ENCODE measurements at places on chromosomes 16 and 17.

- no peak for DNase-seq
Measured at GRCh38 chr17:72266112-72266775, 145.4 kb downstream of the SOX9 start.

DNA sequence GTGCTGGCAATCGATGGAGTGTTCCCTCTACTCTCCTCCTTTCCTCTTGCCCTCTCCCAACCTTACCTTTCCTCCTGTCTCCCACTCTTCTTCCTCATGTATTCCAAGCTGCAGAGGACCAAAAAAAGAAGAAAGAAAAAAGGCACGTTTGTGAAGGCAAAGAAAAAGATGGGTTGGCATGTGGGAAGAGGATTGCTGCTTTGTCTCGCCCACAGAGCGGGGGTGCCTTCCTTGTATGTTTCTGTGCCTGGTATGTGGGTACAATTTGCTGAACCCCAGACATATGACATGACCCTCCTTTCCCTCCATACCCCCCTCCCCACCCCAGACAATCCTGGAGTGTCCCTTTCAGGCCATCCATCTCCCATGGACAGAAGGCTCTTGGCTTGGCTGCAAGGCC lies 13.1 kb upstream of the CTCF start:
- no peak for DNase-seq

- DNase-seq: no peak
Measured at GRCh38 chr16:10761373-10761772, 17.7 kb downstream of the NUBP1 start.

DNA sequence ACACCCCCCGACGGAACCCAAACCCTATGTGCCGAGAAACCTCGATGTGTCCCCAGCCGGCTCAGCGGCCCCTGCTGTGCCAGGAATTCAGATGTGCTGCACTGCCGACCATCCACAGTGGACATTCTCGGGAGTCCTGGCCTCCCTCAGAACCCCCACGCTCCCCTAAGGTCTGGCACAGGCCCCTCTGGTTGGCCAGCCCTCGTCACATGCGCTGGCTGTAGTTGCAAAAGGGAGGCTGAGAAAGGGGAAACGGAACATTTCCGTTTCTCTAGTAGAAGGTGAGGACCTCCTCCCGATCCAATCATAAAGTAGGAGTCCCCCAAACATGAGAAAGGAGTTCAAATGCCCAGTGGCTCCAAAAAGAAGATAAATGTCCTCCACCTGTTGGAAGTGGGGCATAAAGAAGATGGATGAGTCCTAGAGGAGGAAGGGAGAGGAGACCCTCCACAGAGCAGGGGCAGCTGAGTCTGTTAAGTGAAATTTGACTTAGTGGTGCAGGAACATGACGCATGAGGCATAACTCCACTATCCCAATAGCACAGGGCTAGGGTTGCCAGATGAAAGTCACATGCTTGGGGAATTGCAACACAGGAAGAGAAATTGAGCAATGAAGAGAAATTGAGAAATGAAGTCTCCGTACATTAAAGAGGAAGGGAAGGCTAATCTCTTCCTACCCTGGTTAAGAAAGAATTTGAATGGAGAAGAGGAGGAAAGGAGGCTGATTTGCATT lies 49.3 kb upstream of the WSB1 start:
- DNase-seq: no peak

All from cortex of kidney (tissue), 1 donor.